ENCODE measurements at places on chromosomes 6 and 20.

DNA sequence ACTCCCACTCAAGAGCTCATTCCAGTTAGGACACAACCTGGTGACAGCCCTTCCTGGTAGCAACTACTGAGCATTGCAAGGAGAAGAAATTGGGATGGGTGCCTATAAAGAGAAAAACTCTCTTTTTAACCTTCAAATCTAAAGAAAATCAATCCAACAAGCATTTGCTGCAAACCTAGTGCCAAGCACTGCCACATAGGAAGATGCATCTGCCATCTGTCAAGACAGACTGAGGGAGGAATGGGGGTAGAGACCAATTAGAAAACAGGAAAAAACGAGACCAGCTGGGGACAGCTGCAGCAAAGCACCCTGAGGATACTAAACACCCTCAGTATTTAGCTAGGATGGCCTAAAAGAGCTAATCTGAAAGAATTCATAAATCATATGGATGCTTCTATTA is 27.9 kb downstream of the HLA-DMB start:
- DNase-seq: no peak

GRCh38 chr6:81820980-81821379 is 68.5 kb upstream of the TENT5A start:
- no peak for DNase-seq

- DNase-seq: no peak
Observed at GRCh38 chr6:144429753-144430152, 144.6 kb downstream of the UTRN start.

- no peak for DNase-seq
Observed at GRCh38 chr6:17584241-17584803, 15.8 kb upstream of the FAM8A1 start.

DNA sequence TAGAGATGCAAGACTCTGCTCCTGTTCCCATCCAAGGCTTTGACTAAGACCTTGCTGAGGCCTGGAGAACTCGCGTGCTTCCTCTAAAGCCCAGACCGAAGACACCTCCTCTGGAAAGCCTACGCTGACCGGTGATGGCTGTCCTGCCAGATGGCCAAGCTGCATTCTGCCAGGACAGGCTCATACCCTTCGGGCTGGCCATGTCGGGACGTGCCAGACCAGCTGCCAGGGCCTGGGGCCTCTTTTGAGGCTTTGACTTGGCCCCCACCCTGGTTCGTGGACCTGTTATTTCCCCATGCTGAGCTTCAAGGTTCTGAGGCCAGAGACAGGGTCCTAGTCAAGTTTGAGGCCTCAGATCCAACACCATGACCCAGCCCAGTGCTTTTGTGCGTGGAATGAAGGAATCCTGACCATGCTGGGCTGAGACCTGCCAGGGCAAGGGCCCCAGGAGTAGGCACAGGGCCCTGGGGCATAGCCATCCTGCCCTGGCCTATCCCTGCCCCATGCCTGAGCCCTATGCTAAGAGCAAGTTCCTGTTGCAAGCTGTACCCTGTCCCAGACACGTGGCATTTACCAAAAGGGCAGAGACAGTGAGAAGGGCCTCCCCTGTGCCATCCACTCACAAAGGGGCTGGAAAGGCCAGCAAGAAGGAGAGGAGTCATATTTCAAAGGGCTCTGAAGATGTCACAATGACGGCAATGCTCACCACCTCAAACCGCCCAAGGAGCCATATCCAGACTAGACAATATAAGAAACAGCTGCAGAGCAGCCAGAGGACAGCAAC is 42.8 kb downstream of the MRPL14 start:
- DNase-seq: no peak

GRCh38 chr20:24981790-24982189 is 10.8 kb downstream of the APMAP start:
- no peak for DNase-seq

DNA sequence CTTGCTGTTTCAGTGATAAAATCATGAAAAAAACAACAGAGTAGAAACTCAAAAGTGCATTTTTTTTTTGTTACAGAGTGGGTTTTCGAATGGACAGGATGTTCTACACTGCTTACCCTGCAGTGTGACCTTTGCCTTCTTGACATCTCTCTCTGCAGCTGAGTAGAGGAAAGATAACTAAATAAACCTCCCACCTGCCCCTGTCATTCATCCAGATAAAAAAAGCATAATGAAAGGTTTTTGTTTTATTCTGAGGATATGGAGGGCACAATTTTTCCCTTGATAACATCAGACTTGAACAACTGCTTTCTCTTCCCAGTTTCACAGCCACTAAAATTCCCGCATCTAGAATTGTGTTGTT is 193.6 kb upstream of the FOXQ1 start:
- DNase-seq: no peak

- DNase-seq: no peak
Observed at GRCh38 chr20:25195962-25196785, 662 bp downstream of the ENTPD6 start.

DNA sequence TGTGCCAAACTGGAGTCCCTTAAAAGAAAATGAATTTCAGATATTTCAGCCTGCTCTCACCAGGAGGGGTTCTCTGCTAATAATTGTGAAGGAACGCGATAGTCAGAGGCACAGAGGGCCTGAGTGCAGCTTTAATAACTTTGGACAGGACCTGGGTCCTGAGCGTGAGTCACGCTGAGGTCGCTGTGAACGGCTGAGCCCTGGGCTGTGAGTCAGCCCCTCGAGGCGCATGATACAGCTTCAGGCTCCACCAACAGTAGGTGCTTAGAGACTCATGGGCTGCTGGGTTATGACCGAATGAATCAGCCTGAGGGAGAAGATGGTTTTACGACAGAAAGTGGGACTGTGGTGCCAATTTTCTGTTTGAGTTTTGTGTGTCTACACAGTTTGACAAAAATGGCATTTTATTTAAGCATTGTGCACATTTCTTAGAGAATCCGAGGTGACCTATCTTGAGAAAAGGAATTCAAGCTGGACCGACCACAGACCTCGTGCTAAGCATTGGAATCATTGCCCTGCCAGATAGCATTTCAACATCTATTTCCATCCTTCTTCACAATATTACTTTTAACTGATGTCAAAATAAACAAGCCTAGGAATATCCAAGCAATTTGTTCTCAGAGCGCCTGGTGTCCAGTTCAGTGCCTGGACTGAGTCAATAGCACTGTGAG is 183.0 kb downstream of the THBS2 start:
- no peak for DNase-seq

GRCh38 chr6:31952140-31952805 is 6.4 kb downstream of the CFB start:
- DNase-seq: no peak

DNA sequence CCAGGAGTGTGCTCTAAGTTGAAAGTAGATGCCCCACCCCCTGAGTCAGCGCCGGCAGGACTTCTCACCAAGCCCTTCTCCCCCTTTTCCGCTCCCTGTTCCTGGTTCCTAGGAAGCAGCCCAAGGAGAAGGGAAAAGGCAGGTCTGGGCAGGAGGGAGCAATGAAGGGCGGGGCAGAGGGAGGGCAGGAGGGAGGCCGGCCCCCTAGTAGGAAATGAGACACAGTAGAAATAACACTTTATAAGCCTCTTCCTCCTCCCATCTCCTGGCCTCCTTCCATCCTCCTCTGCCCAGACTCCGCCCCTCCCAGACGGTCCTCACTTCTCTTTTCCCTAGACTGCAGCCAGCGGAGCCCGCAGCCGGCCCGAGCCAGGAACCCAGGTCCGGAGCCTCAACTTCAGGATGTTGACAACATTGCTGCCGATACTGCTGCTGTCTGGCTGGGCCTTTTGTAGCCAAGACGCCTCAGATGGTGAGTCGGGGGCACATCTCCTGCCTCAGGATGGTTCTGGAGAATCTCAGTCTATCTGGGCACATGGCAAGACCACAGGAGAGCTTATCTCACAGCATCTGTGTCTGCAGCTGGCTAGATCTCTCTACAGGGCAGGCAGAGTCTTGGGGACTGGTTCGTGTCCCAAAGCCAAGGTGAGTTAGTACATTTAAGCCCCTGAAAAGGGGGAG is at the start of gene PROCR:
Gene PROCR, plus strand, starts transcription at position 320 of the 681 bp plus-strand sequence. Its CDS starts 83 bp downstream, at position 403.
- no peak for DNase-seq

GRCh38 chr6:15947923-15948322 is 181.0 kb upstream of the MYLIP start:
- DNase-seq: no peak

GRCh38 chr20:36349384-36350170 is 43.4 kb downstream of the DLGAP4 start:
- DNase-seq: no peak

GRCh38 chr6:3194535-3195419 is 32.7 kb downstream of the TUBB2B start:
- DNase-seq: no peak

GRCh38 chr6:45545416-45545815 is 167.7 kb upstream of the SUPT3H start:
- DNase-seq: no peak

DNA sequence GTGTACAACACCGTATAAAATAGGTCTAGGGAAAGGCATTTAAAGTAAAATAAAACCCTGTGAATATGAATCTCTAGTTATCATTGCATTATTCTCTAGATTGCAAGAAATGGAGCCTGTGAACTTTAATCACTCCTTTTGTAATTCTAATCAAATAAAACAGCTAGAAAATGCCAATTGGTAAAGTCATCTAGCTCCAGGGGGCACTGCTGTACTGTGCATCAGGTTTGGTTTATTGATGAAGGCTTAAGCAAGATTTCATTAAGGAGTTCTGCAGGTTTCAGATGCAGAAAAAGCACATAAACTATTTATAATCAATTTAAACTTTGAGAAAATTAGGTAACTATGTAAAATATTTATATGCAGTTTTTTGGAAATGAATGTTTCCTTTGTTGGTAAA is 645.0 kb downstream of the PHF3 start:
- DNase-seq: no peak

DNA sequence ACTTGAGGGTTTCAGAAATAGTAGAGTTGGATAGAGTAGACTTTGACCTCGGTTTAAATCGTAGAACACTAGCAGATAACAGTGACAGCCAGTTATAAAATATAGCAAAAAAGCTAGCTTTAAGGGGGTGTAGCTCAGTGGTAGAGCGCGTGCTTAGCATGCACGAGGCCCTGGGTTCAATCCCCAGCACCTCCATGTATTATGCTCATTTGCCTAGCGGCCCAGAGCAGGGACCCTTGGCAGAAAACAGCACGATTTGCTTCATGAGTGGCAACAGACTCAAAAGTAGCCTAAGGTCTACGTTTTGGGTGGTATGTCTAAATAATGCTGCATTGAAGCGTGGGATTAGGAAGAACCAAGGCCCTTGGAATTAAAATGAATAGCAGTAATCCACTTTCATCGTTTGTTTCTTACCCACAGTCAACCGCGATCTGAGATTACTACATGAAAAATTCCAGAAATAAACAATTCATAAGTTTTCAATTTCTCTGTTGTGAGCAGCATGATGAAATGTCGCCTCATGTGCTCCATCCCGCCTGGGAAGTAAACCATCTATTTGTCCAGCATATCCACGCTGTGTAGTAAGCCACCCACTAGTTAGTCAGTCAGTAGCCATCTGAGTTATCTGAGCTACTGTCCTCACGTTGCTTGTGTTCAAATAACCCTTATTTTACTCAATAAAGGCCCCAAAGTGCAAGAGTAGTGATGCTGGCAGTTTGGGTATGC is 184.9 kb downstream of the GPX5 start:
- DNase-seq: no peak

DNA sequence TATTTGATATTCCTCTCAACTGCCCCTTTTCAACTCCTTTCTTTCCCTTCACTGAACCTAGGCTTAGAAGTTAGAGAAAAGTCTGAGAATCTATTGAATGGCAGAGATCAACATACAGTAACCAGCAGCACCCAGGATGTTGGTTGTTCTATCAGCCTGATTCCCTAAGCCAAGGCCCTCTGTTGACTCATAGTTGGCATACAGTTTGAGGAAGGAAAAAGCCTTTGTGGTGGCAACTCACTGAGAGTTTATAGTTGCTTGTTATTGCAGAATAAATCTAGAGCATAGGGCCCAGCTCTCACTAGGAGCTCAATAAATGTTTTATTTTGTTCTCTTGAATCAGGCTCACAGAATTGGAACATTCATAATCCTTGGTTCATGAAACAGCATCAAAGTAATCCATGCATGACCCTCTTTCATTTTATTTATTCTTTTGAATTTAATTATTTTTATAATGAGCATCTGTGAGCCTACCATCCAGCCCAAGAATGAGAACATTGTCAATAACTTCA is 119.1 kb upstream of the ADGRF1 start:
- DNase-seq: no peak

DNA sequence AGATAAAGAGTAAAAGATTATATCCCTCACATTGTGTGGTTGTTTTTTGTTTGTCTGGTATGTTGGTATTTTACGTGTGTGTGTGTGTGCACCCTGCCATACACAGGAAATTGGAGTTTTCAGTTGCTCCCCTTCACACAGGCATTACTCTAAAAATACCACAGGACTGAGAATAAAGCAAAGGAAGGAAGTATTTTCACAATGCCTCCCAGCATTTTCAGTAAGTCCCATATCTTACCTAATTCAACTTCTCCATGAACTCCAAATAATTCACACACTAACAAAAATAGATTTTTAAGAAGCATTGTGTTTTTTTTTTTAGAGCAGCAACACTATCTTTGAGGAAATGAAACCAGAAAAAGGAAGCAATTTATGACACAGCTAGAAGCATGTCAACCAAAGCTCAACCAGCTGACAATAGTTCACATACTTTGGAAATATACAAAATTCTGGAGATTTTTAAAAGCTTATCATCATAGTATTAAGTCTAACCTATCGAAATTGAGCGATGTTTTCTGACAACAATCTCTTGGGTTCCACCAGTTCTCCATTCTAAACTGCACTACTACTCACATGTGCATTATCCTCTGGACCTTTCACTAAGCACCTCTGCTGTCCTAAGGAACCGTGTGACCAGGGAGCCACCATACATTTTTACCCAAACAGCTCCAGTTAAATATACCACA is 2.1 kb downstream of the UBE2J1 start:
- no peak for DNase-seq

DNA sequence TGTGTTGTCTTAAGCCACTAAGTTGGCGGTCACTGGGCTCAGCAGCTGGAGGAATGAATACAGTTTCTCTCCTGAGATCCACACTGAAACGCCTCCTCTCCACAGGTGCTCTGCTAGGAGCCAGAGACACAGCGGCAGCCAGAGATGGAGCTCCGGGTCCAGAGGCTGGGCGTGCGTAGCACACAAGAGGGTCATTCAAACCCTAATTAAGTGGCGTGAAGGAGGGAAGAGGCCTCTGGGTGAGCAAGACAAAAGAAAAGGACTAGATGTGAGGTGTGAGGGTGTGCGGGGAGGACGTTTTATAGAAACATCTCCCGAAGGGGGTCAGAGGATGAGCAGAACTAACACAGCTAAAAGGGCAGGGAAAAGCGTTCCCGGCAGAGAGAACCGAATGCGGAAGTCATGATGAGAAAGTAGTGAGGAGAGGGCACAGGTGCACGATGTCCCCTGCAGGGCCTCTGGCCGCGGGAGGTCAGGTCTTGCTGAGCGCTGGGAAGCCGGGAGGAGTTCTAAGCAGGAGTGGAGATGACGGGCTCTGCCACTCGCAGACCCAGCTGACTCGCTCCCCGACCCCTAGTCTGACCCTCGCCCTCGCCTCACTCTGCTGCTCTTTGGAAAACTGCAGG is 54.4 kb downstream of the BMP7 start:
- DNase-seq: no peak
